ENCODE measurements at places on chromosomes 4 and X. TPM values are rescaled to one million over a fixed set of nuclear protein-coding genes. Genes with fewer than 3 reads are reported as not detected.

DNA sequence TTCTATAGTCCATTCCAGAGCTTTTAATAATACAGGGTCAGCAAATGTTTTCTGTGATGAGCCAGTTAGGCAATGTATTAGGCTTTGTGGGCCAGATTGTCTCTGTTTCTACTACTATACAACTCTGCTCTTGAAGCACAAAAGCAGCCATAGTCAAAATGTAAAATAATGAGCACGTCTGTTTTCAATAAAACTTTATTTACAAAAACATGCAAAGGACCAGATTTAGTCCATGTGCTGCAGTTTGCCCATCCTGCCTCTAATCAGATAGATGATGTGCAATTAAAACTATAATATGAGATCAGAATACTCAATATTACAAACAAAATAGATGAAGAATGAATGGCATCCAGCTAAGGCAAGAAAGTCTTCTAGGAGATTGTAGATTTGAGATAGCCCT lies 127.8 kb upstream of the FRMPD4 start:
- no peak for DNase-seq

GRCh38 chr4:8701126-8702019 lies 108.8 kb downstream of the CPZ start:
- no peak for DNase-seq

DNA sequence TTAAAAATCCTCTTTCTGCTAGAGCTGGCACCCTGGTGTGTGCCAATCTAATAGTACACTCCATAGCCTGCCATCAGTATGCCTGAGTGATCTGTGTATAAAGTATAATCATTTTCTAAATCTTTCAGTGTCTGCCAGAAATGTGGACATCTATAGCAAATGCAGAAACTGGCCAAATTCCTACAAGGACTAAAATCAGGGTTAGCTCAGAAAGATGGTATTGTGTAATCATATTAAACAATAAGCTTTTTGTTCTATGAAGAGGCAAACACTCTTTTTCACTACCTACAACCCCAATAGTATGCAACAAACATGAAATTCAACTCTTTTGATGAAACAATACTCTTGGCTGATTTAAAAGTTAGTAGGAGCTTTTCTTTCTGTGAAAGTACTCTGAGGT lies 7.7 kb upstream of the TXLNG start:
- no peak for DNase-seq

DNA sequence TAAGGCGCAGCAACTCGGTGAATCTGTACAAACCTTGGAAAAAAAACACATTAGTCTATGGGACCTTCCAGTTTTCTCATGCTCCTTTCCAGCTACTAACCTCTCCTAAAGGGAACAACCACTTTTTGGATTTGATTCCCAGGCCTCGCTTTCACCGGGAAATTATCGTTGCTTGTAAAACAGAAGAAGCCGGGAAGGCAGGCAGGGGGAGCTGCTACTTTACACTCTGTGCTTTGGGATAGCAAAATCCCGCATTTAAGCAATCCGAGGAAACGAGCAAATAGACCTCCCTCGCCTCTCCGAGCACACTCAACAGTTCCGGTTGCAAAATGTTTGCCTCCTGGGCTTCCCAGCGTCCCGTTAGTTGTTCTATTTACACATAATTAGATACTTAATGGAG lies 1.2 kb downstream of the CD38 start:
- no peak for DNase-seq

Gene HTN1
- not detected for polyA plus RNA-seq

DNA sequence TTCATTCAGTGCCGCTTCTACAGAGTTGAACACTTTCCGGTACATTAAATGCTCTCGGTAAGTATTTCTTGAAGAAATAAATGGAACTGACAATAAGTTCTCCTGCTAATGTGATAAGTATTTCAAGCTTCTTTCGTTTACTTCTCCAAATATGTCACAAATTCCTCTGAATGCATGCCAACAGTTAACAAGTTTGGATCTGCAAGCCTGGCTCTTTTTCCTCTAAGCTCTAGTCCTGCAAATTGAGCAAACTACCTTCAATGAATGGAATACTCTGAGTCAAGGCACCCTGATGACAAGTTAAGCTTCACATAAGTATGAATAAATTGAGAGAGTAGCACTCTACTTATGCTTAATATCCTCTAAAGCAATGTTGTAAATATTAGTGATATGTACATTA lies 403.6 kb downstream of the PDGFC start:
- DNase-seq: no peak

DNA sequence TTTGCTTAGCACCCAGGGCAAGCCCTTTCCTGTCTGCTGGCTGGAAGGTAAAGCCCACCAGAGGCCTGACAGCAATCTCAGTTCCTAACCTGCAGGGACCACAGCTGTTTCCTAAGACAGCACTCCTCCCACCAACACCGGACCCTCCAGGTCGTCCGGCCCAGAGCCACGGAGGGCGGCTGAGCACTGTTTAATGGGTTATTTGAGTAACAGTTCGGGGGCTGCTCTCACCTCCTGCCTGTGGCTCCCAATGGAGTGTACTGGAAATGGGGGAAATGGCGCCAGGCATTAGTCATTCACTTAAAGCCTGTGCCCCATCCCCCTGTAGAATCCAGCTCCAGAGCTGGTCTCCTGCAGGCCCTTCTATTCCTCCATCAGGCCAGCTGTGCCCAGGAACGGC lies 81.6 kb upstream of the ADRA2C start:
- DNase-seq: no peak

Gene DUSP21
- polyA plus RNA-seq: not detected

Gene XKRX
- polyA plus RNA-seq: 2.8 TPM

GRCh38 chrX:150372756-150373155 lies 9.6 kb downstream of the MAMLD1 start:
- DNase-seq: no peak

DNA sequence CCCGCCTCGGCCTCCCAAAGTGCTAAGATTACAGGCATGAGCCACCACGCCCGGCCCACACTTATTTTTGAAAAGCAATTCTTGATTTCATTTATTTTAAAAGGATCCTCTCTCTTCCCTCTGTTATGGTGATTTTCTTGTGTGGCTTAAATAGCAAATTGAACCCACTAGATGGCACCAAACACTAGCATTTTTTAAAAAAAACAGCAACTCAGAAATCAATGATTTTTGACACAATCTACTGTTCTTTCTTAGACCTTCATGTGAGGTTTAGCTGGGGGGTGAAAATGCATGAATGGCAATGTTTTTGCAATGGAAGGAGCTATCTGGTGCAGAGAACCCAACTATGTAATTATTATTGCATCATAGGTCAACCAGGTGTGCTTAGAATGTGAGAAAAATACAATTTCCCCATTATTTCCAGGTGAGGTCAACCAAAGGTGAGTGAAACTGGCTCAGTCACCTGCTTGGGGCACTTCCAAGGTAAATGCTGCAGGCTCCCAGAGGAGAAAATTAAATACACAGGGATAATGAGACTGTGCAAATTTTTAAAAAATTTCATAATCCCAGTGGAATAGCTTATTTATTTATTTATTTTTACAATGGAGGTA lies 226.7 kb upstream of the PRKX start:
- peak; percentile 3 for DNase-seq

Gene ENPEP
- not detected for polyA plus RNA-seq

DNA sequence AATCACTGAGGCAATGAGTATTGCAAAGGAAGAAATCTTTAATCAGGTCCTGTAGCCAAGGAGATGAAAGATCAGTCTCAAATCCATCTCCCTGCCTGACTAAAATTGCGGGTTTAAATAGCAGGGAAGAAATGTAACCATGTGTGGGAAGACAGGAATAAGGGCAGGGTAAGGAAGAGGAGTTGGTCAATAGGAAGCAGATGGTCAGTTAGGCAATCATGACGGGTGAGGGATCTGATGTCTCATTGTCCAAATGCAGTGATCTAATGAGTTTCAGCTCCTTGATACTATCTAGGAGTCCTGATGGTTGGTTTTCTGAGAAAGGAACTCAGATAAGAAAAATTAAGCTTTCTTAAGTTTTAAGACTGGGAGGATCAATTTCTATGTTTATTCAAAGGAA lies 200.8 kb downstream of the SPATA18 start:
- no peak for DNase-seq

Gene SYNPO2
- polyA plus RNA-seq: 0.09 TPM

GRCh38 chrX:152897222-152898131 lies at the start of gene ZNF185:
Gene ZNF185, plus strand, starts transcription at chrX:152898067. Its CDS starts 16,423 bp downstream, at chrX:152914490.
- no peak for DNase-seq

- no peak for DNase-seq
Measured at GRCh38 chr4:98710831-98711230, 52.4 kb upstream of the TSPAN5 start.

- DNase-seq: no peak
Measured at GRCh38 chr4:10760086-10760485, 75.5 kb upstream of the CLNK start.

- DNase-seq: no peak
Measured at GRCh38 chr4:13344216-13344615, 139.9 kb downstream of the RAB28 start.

GRCh38 chr4:2469192-2469984 lies 482 bp downstream of the RNF4 start:
- peak; percentile 77 for DNase-seq

- DNase-seq: no peak
Measured at GRCh38 chrX:40546870-40547269, 33.9 kb upstream of the ATP6AP2 start.

DNA sequence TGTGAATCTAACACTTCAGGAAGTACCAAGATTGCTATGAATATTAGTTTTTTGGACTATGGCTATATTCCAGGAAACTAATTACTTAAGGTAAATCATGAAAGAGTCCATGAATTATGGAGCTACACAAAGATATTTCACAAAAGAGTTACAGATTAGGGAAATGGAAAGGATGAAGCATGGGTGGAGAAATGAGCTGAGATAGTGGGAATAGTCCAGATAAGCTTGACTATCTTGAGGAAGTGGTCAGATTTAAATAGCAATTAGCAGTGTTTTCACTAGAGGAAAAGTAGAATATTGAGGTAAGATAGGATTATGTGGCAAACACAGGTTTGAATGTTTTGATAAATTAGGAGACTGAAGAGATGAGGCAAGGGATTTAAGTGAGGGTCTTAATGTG lies 42.1 kb upstream of the C1GALT1C1 start:
- DNase-seq: no peak

Gene SSX4B
- polyA plus RNA-seq: not detected

Gene ANKRD17
- polyA plus RNA-seq: 8.5 TPM

- no peak for DNase-seq
Measured at GRCh38 chr4:123786920-123787319, 390.3 kb downstream of the SPRY1 start.

Gene RBM46
- polyA plus RNA-seq: not detected
